ENCODE measurements at places on chromosomes 13 and 19.

DNA sequence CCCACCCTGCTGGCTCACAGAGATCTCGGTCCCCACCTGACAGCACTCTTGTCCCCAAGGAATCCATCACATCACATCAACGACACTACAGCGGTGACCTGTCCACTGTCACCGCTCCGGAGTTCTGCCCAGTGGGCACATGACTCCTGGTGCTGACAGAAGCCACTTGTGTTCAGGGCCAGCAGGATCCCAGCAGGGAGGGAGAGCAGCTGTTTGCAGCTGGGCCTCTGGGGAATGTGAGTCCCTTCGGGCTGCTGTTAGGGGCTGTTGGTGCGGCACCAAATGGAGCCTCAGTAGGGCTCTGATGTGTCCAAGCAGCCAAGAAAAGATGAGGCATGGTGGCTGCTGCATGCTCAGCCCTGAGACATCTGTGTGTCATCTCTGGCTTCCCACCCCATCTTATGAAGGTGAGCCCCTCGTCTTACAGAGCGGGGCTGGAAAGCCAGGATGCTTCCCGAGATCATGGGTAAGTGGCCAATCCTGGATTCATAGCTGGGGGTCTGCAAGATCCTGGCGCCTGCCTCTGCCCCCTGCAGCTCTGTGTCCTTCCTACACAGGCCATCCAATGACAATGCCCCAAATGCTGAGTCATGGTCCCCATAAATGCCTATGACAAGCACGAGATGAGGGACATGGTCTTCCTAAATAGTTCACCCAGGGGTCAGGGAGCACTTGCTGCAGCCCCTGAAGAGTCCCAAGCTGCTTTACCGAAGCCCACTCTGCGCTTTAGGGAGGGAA is 56.0 kb downstream of the F2RL3 start:
- no peak for DNase-seq

DNA sequence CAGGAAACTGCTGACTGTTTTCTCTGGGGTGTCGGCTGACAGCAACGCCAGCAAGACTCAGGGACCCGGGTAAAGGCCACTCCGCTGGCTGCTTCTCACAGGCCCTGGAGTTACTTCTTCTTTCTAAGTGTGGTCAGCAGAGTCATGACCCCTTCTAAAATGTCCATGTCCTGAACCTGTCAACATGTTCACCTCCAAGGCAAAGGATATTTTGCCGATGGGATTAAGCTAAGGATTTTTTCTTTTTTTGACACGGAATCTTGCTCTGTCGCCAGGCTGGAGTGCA is 7.9 kb downstream of the PEX11G start:
- no peak for DNase-seq

GRCh38 chr19:57192993-57193392 is 1.7 kb downstream of the ZNF264 start:
- DNase-seq = no peak

GRCh38 chr19:18122860-18123795 is 25.6 kb downstream of the MAST3 start:
- no peak for DNase-seq

GRCh38 chr19:29337029-29337428 is 124.1 kb upstream of the UQCRFS1 start:
- no peak for DNase-seq

DNA sequence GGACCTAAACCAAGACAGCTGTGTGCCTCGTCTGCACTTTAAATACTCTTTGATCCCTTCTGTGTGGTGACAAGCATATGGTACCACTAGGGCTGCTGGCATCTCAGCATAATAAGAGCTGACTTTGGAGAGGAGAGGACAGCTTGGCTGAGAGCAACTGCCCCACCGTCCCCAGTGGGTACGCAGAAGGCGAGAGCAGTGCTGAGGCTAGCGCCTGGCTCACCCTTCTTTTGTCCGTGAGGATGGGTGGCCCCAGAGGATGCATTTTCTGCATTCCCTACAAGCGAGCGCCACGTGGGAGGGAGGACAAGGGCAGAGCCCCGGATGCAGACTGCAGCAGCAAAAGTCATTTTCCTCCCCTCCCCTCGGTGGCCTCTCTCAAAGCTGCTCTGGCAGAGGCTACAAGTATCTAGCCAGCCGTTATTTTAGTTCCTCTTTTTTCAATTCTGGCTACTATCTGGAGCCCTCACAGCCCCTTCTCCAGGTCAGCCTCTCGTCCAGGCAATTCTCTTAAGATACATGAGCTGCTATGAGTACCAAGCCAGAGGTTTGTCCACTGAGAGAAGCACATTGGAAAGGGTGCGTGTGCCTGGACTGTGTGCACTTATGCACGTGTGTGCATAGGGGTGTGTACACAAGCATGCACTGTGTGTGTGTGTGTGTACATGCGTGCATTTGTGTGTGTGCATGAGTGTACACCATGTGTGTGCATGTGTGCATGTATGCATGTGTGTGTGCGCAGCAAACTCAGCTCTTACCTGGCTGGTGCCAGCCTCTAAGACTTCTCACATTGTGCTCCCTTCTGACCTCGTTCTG is 51.3 kb downstream of the RAB20 start:
- DNase-seq = no peak

- DNase-seq = no peak
Observed at GRCh38 chr19:18435842-18436670, 1.9 kb downstream of the ISYNA1 start.

- DNase-seq = peak; percentile 79
Observed at GRCh38 chr13:113493315-113493951, 2.9 kb upstream of the DCUN1D2 start.

- no peak for DNase-seq
Observed at GRCh38 chr13:24272452-24273161, 36.8 kb upstream of the C1QTNF9 start.

- DNase-seq = no peak
Observed at GRCh38 chr13:80524447-80525215, 183.7 kb upstream of the SPRY2 start.
